ENCODE measurements at places on chromosomes 7 and 10. TPM values are rescaled to one million over a fixed set of nuclear protein-coding genes. Genes with fewer than 3 reads are reported as not detected.

Gene MEIG1
- not detected for total RNA-seq

Gene PLXDC2
- total RNA-seq: 25.3 TPM

Gene SH2B2
- total RNA-seq: 2.4 TPM

Gene HECW1
- not detected for total RNA-seq

Gene CFAP43
- 0.29 TPM for total RNA-seq

Gene HOXA1
- total RNA-seq: 0.12 TPM

Gene PRSS2
- total RNA-seq: not detected

Gene RAMP3
- total RNA-seq: 40.8 TPM

Gene SSC4D
- 0.55 TPM for total RNA-seq

Gene FAM131B
- 0.29 TPM for total RNA-seq

Gene CALN1
- not detected for total RNA-seq

Gene IQUB
- 0.38 TPM for total RNA-seq

DNA sequence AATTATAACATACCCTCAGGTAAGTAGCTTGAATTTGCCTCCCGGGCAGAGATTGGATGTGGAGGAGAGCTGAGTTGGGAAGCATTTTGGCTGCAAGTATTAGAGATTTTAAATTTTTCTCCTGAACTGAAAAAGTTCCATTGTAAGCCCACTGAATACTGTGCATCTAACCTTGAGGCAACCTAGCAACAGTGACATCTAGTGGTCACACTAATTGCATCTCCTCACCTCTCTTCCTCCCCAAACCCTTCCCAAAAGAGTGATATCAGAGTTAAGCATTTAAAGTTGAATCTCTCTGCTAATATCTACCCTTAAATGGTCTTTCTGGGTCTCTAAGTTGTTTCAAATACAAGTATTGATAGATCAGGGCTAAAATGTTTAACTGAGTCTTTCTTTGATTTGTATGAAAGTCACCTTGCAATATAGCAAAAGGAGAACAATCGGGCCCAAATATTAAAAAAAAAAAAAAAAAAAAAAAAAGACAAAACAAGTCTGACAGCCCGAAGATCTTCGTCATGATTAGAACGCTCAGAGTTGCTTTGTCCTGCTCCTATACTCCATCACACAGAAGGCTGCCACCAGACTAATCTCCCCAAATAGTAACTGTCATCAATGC lies 40.4 kb upstream of the DLX5 start:
- DNase-seq: no peak

DNA sequence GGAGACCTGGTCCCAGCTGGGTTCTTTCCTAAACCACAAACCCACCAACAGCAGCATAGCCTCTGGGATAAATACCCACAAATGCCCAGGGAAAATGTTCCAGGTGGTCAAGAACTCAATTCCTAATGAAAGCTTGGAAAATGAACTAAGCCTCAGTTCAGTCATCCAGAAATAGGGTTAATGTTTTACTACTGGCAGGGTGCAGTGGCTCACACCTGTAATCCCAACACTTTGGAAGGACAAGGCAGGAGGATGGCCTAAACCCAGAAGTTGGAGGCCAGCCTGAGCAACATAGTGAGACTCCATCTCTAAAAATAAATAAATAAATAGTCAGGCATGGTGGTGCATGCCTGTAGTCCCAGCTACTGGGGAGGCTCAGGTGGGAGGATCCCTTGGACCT lies 82.2 kb downstream of the SVOPL start:
- DNase-seq: no peak

DNA sequence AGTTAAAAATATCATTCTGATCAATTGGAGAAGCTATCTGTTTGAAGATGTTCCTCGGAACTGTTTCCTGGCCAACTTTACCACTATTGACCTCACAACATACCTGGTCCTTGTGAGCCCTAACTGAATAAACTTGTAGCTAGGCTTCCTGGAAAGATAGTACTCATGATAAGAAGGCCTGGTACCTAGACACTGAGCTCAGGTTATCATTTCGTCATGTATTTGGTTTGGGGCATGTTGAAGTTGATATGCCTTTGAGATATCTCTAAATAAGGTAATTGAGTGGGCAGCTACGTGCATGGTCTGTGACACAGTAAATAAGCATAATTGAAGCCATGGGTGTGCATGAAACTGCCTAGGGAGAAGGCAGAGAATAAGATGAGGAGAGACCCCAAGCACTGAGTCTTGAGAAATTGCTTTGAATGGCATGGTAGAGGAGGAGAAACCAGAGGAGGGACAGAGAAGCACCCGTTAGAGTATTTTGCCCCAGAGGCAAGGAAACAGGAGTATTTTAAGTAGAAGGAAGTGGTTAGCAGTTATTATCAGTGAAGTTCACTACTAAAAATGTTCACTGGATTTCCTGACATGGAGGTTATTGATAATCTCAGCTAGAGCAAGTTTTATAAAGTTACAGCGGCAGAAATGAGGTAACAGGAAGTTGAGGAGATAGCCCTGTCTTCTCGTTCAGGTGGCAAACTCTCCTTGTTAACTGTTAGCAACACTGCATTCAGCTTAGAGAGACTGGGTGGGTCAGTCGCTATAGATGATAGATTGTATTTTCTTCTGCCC lies 55.6 kb downstream of the CC2D2B start:
- no peak for DNase-seq

DNA sequence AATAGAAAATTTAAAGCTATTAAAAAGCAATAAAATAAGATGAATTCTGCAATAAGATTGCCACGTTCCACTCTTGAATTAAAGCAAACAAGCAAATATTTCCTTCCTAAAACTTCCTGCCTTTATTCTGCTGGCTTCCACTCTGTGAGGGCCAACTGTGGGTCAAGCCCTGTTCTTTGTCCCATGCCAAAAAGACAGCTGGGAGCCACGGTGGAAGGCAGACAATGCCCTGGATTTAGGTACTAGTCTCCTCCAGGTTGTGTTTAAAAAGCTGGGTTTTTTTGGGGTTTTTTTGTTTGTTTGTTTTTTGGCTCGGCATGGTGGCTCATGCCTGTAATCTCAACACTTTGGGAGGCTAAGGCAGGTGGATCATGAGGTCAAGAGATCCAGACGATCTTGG lies 39.1 kb downstream of the LRRTM3 start:
- no peak for DNase-seq

DNA sequence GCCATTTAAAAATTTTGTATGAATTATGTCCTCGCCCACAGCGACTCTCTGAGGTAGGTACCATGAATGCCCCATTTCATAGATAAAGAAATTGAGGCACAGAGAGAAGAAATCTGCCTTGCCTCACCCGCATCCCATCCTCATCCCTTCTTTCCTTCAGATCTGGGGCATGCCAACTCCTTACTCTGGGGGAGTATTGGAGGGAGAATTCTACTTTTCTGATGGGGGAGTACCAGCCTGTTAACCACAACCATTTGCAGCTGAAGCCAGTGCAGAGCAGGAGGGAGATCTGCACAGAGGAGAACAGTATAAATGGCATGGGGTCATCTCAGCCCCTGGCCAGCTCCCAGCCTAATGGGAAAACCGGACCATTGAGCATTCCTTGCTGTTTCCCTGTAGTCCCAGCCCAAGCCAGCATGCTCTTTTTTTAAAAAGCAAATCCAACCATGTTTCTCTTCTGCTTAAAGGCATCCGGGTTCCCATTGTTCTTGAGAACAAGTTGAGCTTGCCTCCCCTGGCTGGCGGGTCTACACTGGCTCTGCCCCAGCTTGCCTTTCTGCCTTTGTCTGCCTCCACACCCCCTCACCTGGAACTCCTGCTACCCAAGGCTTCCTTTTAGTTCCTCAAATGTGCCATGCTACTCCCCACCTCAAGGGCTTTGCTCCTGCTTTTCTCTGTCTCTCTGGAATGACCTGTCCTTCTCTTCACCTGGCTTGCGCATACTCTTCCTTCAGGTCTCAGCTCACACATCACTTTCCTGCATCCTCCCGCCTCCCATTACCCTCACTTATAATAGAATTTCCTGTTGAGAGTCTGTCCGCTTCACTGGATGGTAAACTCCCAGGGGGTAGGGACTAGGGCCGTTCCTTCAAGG lies 8.8 kb upstream of the ZNF503 start:
- DNase-seq: no peak

DNA sequence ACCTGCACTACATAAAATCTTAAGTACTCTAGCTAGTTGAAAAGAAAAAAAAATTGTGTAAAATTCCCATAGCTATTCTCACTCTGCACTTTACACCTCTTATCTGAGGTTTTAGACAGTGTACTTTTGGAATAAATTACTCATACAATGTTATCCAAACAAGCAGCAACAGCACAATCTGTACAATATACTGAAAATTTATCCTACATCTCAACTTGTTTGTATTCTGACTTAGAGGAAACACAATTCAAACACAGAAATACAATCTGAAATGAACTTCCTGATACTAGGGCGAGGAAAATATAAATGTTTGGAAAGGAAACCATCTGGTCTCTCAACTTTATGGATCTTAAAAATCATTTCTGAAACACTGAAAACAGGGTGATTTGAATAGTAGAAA lies 381.7 kb downstream of the THSD7A start:
- DNase-seq: no peak

DNA sequence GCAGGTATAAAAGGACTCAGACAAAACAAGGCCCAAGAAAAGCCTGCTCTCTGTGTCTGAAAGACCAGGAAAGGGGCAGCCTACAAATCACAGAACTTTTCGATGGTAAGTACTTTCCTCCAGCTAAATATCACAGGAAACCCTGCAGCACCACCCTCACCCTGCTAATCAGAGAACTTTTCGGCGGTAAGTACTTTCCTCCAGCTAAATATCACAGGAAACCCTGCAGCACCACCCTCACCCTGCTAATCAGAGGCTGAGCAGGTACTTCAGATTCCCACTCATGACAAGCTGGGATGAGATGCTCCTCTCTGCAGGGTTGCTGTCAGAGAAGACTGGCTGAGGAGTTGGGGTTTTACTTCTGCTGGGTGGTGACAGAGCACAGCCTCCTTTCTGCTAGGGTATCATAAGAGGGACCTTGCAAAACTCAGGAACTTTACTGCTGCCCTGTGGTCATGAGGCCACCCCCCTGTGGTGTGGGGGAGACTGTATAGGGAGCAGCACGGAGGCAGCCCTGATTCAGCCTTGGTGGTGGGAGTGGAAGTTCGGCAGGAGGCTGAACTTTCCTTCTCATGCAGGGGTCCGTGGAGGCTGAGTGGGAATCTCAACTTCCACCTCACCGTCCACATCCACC lies 7.2 kb downstream of the WDR37 start:
- no peak for DNase-seq

DNA sequence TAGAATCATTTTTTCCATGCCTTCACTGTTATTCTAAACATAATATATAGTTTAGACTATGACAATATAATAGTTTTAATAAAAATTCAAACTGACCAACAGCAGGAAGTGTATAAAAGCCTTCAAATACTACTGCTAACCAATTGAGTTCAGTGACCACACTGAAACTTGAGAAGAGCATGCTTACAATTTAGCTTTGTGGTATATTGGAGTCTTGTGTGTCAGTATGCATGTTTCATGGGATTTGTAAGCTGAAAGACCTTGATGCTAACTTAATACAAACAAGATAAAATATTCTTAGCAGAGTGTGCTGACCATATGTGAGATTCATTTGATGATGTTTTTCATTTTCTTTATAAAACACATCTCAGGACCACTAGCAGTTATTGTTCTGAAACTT lies 395.5 kb downstream of the SUGCT start:
- DNase-seq: no peak

DNA sequence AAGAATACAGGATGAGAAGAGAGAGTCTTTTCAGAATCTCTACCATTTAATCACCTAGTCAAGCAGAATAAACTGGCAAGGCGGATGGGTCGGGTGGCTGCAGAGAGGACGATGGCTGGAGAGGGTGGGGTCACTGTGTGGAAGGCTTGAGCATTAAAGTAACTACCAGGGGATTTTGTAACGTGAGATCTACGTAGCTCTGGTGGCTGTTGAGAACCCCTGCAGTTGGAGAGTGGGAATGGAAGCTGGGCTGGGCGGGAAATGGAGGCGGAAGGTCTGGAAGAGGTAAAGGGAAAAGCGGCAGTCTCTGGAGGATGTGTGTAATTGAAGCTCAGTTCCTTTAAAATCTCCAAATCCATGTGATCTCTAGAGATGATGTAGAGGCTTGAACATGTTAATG lies 135.0 kb downstream of the GATA3 start:
- no peak for DNase-seq

GRCh38 chr10:18240185-18240882 lies 100.1 kb downstream of the CACNB2 start:
- no peak for DNase-seq

GRCh38 chr10:56012101-56012500 lies 349.0 kb downstream of the ZWINT start:
- no peak for DNase-seq

DNA sequence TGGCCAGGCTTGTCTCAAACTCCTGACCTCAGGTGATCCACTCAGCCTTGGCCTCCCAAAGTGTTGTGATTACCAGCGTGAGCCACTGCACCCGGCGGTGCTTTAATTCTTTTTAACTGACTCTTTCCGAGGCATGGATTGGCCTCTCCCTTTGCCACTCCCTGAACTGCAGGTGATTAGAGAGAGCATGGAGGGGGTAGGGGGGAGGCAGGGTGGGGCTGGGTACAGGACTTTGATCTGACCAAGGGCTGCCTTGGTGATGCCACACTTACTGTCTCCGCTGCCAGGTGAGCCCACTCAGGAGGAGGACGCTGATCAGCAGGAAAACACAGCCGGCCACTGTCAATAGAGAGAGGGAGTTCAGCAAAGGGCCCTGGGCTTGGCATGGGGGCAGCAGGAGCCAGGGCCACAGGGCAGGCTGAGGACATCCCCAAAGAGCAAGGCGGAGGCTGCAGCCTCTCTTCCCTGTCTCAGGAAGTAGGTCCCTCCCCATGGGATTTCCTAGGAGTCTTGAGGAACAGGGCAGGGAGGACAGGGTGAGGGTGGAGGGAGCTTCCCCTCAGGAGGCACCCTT lies 40.5 kb upstream of the IL15RA start:
- no peak for DNase-seq

GRCh38 chr7:45084336-45084735 lies 4.4 kb downstream of the NACAD start:
- DNase-seq: no peak
